SJCRH30 (cell line): ENCODE measurements at places on chromosomes 5 and 9. TPM values are rescaled to one million over a fixed set of nuclear protein-coding genes. Genes with fewer than 3 reads are reported as not detected.

- H3K27ac ChIP-seq: peak overlapping the region; percentile 76
- peaks cover 34% of the 10 kb centered on the region for H3K4me1 ChIP-seq
- no peaks in the 10 kb centered on the region for H3K27me3 ChIP-seq
- DNase-seq: peak; percentile 90
Measured at GRCh38 chr5:81626524-81626923, 124.4 kb downstream of the SSBP2 start.

DNA sequence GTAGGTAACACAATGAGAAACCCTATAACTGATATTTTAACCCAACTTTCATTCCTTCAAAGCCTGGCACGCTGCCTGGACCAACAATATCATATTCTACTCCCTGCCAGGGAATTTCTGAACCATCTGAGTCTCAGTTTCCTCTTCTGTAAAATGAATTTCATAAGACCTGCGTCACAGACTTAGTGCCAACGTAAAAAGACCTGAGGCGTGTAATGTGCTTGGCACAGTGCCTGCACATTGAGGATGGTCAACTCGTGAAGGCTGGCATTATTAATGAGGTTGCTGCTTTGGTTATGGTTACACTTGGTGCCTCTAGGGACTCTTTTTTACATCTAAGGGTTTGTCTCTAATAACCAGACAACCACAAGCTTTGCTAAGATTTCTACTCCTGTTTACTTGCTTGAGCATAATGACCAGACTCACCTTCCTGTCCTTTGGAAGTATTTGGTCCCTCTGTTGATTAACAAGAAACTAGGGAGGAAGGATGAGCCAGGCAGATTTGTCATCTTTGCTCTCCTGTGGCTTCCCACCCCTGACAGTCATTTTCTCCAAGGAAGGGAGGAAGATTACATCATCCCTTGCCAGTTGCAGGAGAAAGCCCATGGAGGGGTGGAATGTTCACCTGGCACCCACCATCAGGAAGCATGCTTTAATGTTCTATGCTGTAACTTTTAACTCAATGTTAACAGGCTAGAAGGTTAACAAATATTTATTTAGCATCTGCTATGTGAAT is 79.0 kb downstream of the PAPPA start:
- DNase-seq: peak; percentile 78
- H3K36me3 ChIP-seq: no peaks in the 10 kb centered on the region
- peak overlapping the region; percentile 28 for H3K27ac ChIP-seq
- peaks cover 37% of the 10 kb centered on the region for H3K4me1 ChIP-seq
- no peaks in the 10 kb centered on the region for H3K27me3 ChIP-seq

GRCh38 chr5:11540112-11540511 is 364.1 kb downstream of the CTNND2 start:
- no peaks in the 10 kb centered on the region for H3K4me1 ChIP-seq
- H3K36me3 ChIP-seq: no peaks in the 10 kb centered on the region
- DNase-seq: no peak
- H3K27ac ChIP-seq: no peak overlapping the region
- no peak overlapping the region for H3K4me3 ChIP-seq

GRCh38 chr5:73230264-73231245 is 57.6 kb downstream of the TMEM174 start:
- no peaks in the 10 kb centered on the region for H3K36me3 ChIP-seq
- H3K27ac ChIP-seq: no peak overlapping the region
- no peaks in the 10 kb centered on the region; the same call in 1 of the 2 replicates for H3K27me3 ChIP-seq
- DNase-seq: no peak
- H3K4me3 ChIP-seq: no peak overlapping the region

- no peaks in the 10 kb centered on the region for H3K27me3 ChIP-seq
- peak overlapping the region; percentile 40 for H3K27ac ChIP-seq
- no peaks in the 10 kb centered on the region for H3K36me3 ChIP-seq
- DNase-seq: peak; percentile 67
- peaks cover 22% of the 10 kb centered on the region for H3K4me1 ChIP-seq
Measured at GRCh38 chr9:105269593-105269992, 25.1 kb downstream of the SLC44A1 start.

- DNase-seq: no peak
- peaks cover 5% of the 10 kb centered on the region; the same call in 1 of the 2 replicates for H3K27me3 ChIP-seq
- no peaks in the 10 kb centered on the region for H3K4me1 ChIP-seq
- H3K4me3 ChIP-seq: no peak overlapping the region
Measured at GRCh38 chr9:109319017-109319625, 1.7 kb downstream of the EPB41L4B start.

- no peak for DNase-seq
- peaks cover 3% of the 10 kb centered on the region; the same call in 1 of the 2 replicates for H3K4me1 ChIP-seq
- no peak overlapping the region for H3K27ac ChIP-seq
- no peaks in the 10 kb centered on the region for H3K36me3 ChIP-seq
- no peaks in the 10 kb centered on the region for H3K27me3 ChIP-seq
Measured at GRCh38 chr5:107864793-107865192, 194.1 kb upstream of the EFNA5 start.

- H3K27me3 ChIP-seq: peaks cover 15% of the 10 kb centered on the region
- no peaks in the 10 kb centered on the region for H3K36me3 ChIP-seq
- no peak overlapping the region for H3K4me3 ChIP-seq
- H3K4me1 ChIP-seq: no peaks in the 10 kb centered on the region
- no peak overlapping the region for H3K27ac ChIP-seq
Measured at GRCh38 chr5:154575546-154576428, 97.8 kb upstream of the HAND1 start.

GRCh38 chr5:61657686-61658085 is 325.6 kb downstream of the ZSWIM6 start:
- H3K27me3 ChIP-seq: no peaks in the 10 kb centered on the region
- H3K36me3 ChIP-seq: no peaks in the 10 kb centered on the region
- H3K27ac ChIP-seq: no peak overlapping the region
- DNase-seq: no peak

- no peak for DNase-seq
- H3K27me3 ChIP-seq: no peaks in the 10 kb centered on the region
Measured at GRCh38 chr5:39604491-39604890, 179.7 kb upstream of the DAB2 start.

DNA sequence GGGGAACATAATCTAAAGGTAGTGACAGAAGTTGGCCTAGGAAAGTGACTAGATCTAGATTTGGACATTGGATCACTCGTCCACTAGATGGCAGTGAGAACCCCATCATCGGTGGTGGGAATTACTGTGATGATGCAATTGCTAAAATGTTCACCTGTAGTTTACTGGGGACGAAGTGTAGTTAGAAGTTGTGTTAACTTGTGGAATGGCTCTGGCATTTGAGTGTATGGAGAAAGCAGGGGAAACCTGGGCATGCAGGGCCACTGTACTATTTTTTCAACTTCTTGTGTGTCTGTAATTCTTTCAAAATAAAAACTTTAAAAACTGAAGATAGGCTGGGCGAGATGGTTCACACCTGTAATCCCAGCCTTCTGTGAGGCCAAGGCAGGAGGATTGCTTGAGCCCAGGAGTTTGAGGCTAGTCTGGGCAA is 75.5 kb downstream of the PHAX start:
- DNase-seq: peak; percentile 41
- H3K27me3 ChIP-seq: no peaks in the 10 kb centered on the region
- peaks cover 5% of the 10 kb centered on the region; the same call in 1 of the 2 replicates for H3K4me1 ChIP-seq
- no peaks in the 10 kb centered on the region for H3K36me3 ChIP-seq
- no peak overlapping the region for H3K27ac ChIP-seq

GRCh38 chr5:883475-884181 is 9.0 kb downstream of the BRD9 start:
- no peaks in the 10 kb centered on the region for H3K4me1 ChIP-seq
- H3K27ac ChIP-seq: no peak overlapping the region
- no peaks in the 10 kb centered on the region for H3K27me3 ChIP-seq
- H3K4me3 ChIP-seq: no peak overlapping the region
- H3K36me3 ChIP-seq: peaks cover 43% of the 10 kb centered on the region
- no peak for DNase-seq

- DNase-seq: no peak
- no peak overlapping the region for H3K4me3 ChIP-seq
- H3K27me3 ChIP-seq: no peaks in the 10 kb centered on the region
- no peaks in the 10 kb centered on the region for H3K4me1 ChIP-seq
- H3K27ac ChIP-seq: no peak overlapping the region
Measured at GRCh38 chr5:134124289-134125038, 10.0 kb downstream of the TCF7 start.

GRCh38 chr9:101438523-101438922 is 2.9 kb upstream of the ALDOB start:
- no peak overlapping the region for H3K4me3 ChIP-seq
- H3K36me3 ChIP-seq: no peaks in the 10 kb centered on the region
- H3K27me3 ChIP-seq: 0 out of 2 replicates have a peak, but pooled peaks cover 7% of the 10 kb centered on the region
- H3K27ac ChIP-seq: no peak overlapping the region
- DNase-seq: no peak
- H3K4me1 ChIP-seq: peaks cover 5% of the 10 kb centered on the region; the same call in 1 of the 2 replicates

GRCh38 chr9:35659340-35659739 is 1.2 kb downstream of the CCDC107 start:
- no peaks in the 10 kb centered on the region for H3K27me3 ChIP-seq
- no peaks in the 10 kb centered on the region for H3K36me3 ChIP-seq
- no peak overlapping the region for H3K27ac ChIP-seq

DNA sequence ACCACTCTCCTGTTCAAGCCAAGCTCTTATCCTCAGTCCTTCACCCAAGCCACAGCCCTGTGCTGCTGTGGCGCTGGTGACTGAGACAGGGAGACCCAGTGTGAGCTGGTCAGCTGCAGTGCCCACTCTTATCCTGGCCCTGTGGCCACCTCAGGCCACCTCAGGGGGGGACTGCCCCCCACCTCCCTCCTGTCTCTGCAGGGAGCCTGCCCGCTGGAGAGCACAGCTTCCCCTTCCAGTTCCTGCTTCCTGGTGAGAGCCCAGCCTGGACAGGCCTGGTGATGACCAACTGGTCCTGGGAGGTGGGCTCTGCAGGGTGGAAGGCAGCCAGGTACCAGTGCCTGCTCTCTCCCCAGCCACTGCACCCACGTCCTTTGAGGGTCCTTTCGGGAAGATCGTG is 5.5 kb upstream of the EHMT1 start:
- no peak for DNase-seq
- H3K4me3 ChIP-seq: no peak overlapping the region
- H3K4me1 ChIP-seq: peaks cover 15% of the 10 kb centered on the region
- H3K27me3 ChIP-seq: peaks cover 7% of the 10 kb centered on the region; the same call in 1 of the 2 replicates

DNA sequence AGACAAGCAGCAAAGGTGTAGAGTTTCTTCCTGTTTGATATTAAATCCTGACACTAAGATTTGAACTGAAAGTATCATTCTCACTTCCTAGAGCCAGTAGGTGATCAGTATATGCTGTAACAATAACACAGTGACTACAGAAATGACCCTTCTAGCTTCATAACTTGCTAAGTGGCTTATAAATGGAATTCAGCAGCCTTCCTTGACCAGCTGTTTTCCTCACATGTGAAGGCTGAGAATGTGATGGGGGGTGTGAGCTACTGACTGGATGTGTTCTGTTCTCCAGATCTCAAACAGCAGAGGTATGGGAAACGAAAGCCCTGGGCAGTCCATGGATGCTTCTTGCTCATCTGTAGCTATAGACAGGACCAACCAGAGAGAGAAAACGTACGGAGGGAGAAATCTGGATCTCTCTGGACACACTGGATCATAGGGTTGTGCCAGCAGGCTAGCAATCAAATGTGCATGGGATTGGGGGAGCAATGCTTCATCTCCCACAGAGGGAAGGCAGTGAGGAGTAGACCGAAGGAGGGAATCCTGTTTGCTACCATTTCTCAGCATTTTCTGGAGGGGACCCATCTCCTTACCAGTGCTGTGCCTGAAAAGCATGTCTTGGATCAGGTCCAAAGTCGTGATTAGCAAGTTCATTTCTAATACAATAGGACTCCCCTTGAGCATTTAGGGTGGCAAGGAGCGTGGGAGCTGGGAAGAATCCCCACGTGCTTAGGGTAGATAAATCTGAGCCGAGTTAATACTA is 39.4 kb downstream of the TNFAIP8 start:
- peaks cover 7% of the 10 kb centered on the region for H3K36me3 ChIP-seq
- H3K27ac ChIP-seq: no peak overlapping the region

- DNase-seq: no peak
- no peak overlapping the region for H3K27ac ChIP-seq
- H3K4me1 ChIP-seq: no peaks in the 10 kb centered on the region
- no peaks in the 10 kb centered on the region for H3K27me3 ChIP-seq
- no peak overlapping the region for H3K4me3 ChIP-seq
- H3K36me3 ChIP-seq: no peaks in the 10 kb centered on the region
Measured at GRCh38 chr5:111792471-111793058, 35.6 kb upstream of the NREP start.

DNA sequence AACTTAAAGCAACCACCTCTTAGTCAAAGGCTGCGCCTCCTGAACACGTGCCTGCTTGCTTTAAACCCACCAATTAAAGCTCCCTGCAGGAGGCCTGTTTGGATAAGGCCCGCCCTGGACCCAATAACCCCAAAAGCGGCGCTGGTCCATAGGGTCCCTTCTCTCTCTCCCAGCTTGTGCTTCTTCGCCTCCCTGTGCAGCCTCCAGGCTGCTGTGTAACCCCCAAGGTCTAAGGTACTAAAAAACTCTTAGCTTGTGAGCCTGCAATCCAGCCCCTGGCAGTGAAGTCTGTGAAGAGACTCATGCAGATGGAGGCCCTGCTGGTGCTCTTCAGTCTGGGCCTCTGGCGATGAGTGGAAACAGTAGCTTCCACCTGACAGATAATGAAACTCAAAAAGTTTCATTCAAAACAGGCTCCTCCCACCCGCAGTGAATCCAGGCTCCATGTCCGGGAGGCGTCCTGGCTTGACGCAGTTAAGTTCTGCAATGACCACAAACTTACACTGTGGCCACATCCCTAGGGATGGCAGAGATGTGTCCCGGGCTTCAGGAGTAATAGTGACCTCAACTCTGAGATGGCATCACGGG is 97.3 kb downstream of the PRRT1B start:
- no peak overlapping the region for H3K4me3 ChIP-seq
- H3K27ac ChIP-seq: no peak overlapping the region
- H3K36me3 ChIP-seq: peaks cover 21% of the 10 kb centered on the region
- H3K4me1 ChIP-seq: peaks cover 5% of the 10 kb centered on the region; the same call in 1 of the 2 replicates
- DNase-seq: no peak

- peak; percentile 53 for DNase-seq
- H3K4me3 ChIP-seq: no peak overlapping the region
- no peaks in the 10 kb centered on the region for H3K36me3 ChIP-seq
- no peaks in the 10 kb centered on the region for H3K4me1 ChIP-seq
- no peak overlapping the region for H3K27ac ChIP-seq
Measured at GRCh38 chr5:149128023-149128875, 13.0 kb upstream of the ABLIM3 start.

GRCh38 chr5:156339139-156339841 is 12.3 kb downstream of the SGCD start:
- no peak for DNase-seq
- no peak overlapping the region for H3K4me3 ChIP-seq
- H3K27ac ChIP-seq: no peak overlapping the region
- H3K4me1 ChIP-seq: no peaks in the 10 kb centered on the region

- H3K4me1 ChIP-seq: no peaks in the 10 kb centered on the region
- no peaks in the 10 kb centered on the region for H3K27me3 ChIP-seq
- DNase-seq: peak; percentile 80
- H3K36me3 ChIP-seq: no peaks in the 10 kb centered on the region
- no peak overlapping the region for H3K27ac ChIP-seq
Measured at GRCh38 chr5:134289509-134290113, 63.7 kb upstream of the PPP2CA start.

PCDHGA5 gene
- 4.7 and 6.9 TPM in 2 replicates for total RNA-seq

BBLN gene
- total RNA-seq: 33.6 and 42.7 TPM in 2 replicates

LIX1 gene
- total RNA-seq: 0.04 and 0.15 TPM in 2 replicates

GPRIN1 gene
- total RNA-seq: 6.5 and 6.9 TPM in 2 replicates

GDNF gene
- total RNA-seq: 5.9 and 9.4 TPM in 2 replicates
